ENCODE measurements at places on chromosomes 1 and 21. TPM values are rescaled to one million over a fixed set of nuclear protein-coding genes. Genes with fewer than 3 reads are reported as not detected.

The HMGB4 gene
- not detected for total RNA-seq

The EFNA1 gene
- 144 TPM for total RNA-seq

The MEX3A gene
- 0.74 TPM for total RNA-seq

The TNNI3K gene
- 1.1 TPM for total RNA-seq

The CENPL gene
- 6.9 TPM for total RNA-seq

The PTCH2 gene
- 1.0 TPM for total RNA-seq

- H3K27me3 ChIP-seq, result no peaks in the 10 kb centered on the region
- no peak for DNase-seq
- no peak overlapping the region for H3K27ac ChIP-seq
- no peak overlapping the region for H3K4me3 ChIP-seq
- H3K4me1 ChIP-seq, result no peaks in the 10 kb centered on the region
Observed at GRCh38 chr1:240732390-240732789, 120.4 kb upstream of the GREM2 start.

DNA sequence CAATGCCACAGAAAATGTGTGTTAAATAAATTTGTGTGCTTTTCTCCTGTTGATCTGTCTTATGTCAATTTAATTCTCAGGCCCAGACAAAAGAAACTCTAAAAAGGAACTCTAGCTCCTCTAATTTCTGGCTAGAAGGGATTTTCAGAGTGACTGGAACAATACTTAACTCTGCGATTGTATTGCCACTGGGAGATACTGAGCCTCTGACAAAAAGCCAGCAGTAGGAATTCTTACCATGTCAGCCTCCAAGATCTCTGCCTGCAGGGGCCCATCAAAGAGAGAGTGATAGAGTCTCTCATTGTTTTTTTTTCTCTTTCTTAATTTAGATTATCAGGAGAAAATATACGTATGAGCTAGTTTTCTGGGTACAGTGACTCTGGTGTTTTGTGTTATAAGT lies 1165.7 kb downstream of the BRINP3 start:
- no peak for DNase-seq
- H3K27me3 ChIP-seq, result no peaks in the 10 kb centered on the region
- H3K4me3 ChIP-seq, result no peak overlapping the region
- no peaks in the 10 kb centered on the region for H3K4me1 ChIP-seq
- H3K27ac ChIP-seq, result no peak overlapping the region

GRCh38 chr1:81690676-81691453 lies 109.9 kb upstream of the ADGRL2 start:
- no peaks in the 10 kb centered on the region for H3K36me3 ChIP-seq
- H3K27me3 ChIP-seq, result no peaks in the 10 kb centered on the region
- no peak overlapping the region for H3K4me3 ChIP-seq
- H3K27ac ChIP-seq, result no peak overlapping the region
- no peaks in the 10 kb centered on the region for H3K4me1 ChIP-seq

DNA sequence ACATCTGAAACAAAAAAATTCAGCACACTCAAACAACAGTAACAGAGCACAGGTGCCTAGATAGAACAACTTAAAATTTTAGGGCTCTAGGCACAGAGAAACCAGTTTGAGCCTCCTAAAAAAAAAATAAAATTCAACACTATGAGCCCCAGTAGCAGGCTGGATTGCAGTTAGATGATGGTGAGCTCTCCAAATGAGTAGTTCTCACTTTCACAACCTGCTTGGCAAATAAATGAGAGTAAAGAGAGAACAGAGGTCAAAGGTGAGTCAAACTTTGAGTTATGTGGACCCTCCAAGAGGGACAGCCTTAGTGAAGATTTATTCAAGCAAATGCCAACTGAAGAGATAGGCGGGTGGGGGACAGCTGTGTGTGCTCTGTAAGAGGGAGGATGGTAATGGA lies 3.6 kb downstream of the BEND5 start:
- no peak overlapping the region for H3K27ac ChIP-seq
- no peak overlapping the region for H3K4me3 ChIP-seq
- H3K4me1 ChIP-seq, result peaks cover 20% of the 10 kb centered on the region
- DNase-seq, result no peak

GRCh38 chr1:43366601-43367025 lies 1.2 kb downstream of the ELOVL1 start:
- peaks cover 40% of the 10 kb centered on the region for H3K36me3 ChIP-seq
- no peaks in the 10 kb centered on the region for H3K27me3 ChIP-seq
- DNase-seq, result no peak
- peaks cover 35% of the 10 kb centered on the region for H3K4me1 ChIP-seq
- H3K4me3 ChIP-seq, result peak overlapping the region; percentile 87
- H3K27ac ChIP-seq, result peak overlapping the region; percentile 95
